Large intestine (tissue), 12 donors: ENCODE measurements at places on chromosomes 7 and 10.

DNA sequence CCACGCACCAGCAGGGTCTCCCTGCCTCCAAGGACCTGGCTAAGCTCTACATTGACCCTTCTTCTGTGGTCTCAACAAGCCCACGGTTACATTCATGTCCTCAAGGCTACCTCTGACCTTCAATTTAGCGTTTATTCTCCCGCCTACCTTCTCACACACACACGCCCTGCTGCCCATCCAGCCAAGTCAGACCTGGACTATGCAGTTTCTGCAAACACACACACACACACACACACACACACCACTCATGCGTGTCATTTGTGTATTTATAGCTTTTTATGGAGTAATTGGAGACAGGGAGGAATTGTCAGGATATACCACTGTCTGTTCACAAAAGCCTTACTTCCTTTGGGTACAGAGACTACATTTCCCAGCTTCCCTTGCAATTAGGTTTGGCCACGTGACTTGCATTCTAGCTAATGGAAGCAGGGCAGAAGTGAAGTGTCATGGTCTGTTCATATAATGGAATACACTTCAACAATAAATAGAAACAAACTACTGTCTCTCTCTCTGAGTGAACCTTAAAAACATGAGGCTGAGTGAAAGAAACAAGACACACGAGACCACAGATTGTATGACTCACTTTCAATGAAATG is 53.8 kb upstream of the CPXM2 start:
- no peak for DNase-seq

GRCh38 chr10:48317321-48317990 is 11.0 kb downstream of the MAPK8 start:
- DNase-seq: no peak

DNA sequence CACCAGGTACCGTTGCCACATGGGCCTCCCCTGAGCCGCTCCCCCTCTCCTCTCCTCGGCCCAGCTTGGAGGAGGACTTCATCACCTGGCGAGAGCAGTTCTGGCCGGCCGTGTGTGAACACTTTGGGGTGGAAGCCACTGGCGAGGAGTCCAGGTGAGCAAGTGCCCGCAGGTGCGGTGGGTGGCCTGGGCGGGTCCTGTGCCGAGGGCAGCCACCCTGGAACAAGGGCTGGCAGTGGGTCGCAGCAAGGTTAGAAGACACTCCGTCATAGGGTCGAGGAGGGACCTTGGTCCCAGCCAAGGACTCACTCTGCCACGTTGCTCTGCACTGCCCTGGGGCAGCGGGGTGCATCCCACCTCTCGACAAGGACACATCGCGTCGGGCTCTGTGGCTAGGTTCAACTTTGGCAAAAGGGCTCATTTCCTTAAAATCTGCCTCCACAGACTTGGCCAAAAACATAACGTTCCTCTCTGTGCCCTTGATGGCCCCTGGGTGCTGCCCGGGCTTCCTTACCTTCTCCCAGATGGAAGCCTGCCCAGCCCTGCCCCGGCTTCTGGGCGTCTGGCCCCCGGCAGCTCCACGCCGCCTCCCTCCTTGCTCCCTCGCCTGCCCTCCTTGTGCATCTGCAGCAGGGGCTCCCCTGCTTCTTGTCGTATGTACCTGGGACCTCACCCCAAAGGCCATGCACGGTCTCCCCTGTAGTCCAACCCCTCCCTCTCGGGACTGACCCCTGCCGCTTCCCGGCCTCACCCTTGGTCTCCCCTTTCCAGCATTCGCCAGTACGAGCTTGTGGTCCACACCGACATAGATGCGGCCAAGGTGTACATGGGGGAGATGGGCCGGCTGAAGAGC is 12.7 kb downstream of the TMEM120A start:
- no peak for DNase-seq

- no peak for DNase-seq
Measured at GRCh38 chr7:155368894-155369600, 71.4 kb downstream of the INSIG1 start.

- no peak for DNase-seq
Measured at GRCh38 chr10:5146920-5147254, 38.1 kb downstream of the AKR1C8 start.

GRCh38 chr7:50499092-50499491 is 48.9 kb upstream of the FIGNL1 start:
- DNase-seq: no peak

DNA sequence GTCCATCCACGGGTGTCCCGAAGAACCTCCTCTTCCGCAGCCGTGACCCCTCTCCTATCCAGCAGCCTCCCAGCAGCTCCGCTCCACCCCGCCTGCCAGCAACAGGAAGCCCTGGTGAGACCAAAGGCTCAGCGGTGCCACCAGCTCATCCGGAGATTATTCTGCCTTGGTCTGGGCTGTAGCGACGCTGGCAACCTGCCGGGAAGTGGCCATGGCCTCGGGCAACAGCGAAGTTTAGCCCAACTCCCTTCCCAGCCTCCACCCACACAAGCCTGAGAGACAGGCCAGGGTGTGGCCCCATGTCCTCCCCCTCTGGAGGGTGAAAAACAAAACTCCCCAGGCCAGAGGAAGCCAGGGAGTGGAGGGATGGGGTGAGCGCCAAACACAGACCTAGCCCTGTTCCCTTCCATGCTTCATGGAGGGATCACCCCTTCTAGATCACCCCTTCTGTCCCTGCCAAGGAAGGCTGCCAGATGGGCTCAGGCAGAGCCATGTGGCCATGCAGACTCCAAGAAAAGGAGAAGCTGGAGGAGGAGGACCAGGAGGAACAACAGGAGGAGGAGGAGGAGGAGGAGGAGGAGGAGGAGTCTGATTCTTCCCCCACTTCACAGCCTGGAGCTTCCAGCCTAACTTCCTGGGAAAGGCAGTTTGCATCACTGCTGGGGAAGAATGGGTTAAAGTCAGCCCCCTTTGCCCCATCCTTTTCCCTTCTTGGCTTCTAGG is 918 bp downstream of the CALHM2 start:
- DNase-seq: no peak

GRCh38 chr10:59397961-59398360 is 35.6 kb upstream of the FAM13C start:
- no peak for DNase-seq

DNA sequence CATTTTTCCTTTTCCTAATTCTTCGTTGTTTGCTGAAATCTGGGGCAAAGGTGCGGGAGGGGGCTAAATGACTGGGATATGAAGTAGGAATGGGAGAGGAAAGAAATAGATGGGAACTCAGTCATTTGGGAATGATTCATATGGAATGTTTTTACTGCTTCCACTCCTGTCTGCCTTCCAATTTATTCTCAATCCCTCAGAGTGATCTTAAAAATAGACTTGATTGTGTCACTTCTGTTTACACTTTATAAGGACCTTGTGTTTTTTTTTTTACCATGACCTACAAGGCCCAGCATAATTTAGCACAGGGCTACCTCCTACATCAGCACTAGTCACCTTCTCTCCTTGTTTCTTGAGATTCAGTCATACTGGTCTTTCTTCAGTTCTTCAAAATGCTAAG is 97.9 kb downstream of the PTEN start:
- DNase-seq: no peak
